NCI-H345 (cell line): ENCODE measurements at places on chromosomes 3 and 15.

- DNase-seq, result peak; percentile 70
These were observed 126.0 kb downstream of the FMN1 start for GRCh38 chr15:33068511-33068990.

DNA sequence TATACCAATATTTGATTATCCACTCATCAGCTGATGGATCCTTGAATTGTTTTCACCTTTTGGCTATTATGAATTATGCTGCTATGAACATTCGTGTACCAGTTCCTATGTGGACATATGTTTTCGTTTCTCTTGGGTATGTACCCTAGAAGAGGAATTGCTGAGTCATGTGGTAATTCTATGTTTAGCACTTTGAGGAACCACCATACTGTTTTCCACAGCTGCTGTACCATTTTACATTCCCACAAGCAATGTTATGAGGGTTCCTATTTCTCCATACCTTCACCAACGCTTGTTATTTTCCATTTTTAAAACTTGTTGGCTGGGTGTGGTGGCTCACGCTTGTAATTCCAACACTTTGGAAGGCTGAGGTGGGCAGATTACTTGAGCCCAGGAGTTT, 62.9 kb downstream of the RPLP1 start:
- DNase-seq, result no peak

DNA sequence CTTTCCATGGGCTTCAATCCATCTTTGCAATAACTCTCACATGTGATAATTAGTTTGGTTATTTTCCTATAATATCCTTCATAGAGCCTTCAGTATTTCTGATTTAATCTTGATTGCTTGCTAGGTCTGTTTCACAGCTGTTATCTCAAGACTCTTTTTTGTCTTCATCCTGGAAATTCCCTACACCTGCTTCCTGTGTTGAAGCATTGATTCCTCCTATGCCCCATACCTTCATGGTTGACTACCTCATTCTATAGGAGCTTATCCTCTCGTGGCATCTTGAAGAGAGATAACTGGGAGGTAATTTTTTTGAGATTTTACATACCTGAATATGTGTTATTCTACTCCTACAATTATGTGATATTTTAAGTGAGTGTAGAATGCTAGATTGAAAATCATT, 26.7 kb downstream of the PIK3CA start:
- no peak for DNase-seq

DNA sequence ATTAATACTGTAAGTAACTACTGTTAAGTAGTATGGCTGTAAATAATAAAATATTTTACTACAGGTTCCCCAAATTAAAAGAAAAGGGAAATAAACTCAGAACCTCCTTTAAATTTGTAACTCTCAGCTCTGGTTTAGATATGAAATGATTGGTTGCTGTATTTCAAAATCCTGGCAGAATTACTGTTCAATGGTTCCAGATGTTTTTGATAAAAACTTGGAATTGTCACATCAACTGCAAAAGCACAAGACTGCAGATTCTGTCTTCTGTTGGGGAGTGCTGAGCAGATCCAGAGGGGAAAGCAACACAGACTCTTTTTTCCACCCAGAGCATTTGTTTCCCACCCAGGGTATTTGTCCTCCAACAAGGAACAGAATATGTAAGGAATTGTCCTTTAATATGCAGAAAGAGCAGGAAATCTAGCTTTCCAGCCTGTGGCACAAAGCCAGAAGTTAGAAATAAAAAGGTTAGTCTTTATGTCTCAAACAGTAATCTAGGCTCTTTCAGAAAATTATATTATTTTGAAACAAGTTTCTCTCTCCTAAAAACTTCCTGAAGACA, 178.1 kb downstream of the KLHL25 start:
- no peak for DNase-seq

DNA sequence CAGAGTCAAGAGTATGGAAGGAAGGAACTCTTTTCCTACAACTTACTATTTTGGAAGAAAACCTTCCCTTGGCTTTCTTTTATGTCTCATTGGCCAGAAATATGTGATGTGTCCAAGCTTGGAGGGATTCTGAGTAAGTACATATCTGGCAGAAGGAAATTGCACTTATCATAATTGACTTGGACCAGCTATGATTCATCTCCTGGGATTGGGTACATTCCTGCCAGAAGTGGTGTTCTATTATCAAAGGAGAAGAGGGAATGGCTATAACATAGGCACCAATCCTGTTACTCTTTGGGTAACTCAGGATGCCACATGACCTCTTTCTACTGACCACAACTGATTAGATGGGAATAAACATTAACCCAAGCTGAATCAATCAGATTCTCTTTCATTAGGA, 13.5 kb upstream of the DAZL start:
- DNase-seq, result no peak

GRCh38 chr3:194269610-194270145, 81.5 kb downstream of the CPN2 start:
- DNase-seq, result no peak

DNA sequence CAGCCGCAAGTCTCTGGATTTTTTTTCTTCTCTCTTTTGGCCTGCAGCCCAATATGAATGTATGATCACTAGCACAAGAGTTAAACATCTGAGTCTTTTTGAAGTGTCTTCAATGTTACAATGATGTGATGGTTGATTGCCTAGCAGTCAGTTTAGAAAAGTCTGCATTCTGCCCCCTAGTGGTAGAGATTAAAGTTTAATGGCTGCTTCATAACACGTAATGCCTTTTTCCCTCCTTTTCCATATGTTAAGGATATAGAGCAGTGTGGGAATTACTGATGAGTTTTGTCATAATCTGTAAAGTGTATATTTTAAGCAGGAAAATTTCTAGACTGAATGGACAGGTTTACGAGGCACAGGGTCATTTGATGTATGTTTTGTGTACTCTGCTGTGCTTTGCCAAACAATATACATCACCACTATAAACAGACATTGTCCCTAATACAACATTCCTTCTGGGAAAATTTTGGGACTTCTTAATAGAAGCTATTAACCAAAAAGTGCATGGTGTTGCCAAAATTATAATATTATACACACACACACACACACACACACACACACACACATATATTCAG, 1038.5 kb upstream of the NR2F2 start:
- peak; percentile 20 for DNase-seq
